Fibroblast of pulmonary artery (primary cell): ENCODE measurements at places on chromosomes 5 and 9.

GRCh38 chr5:130138406-130139045 lies 234.3 kb downstream of the CHSY3 start:
- DNase-seq = peak; percentile 44

DNA sequence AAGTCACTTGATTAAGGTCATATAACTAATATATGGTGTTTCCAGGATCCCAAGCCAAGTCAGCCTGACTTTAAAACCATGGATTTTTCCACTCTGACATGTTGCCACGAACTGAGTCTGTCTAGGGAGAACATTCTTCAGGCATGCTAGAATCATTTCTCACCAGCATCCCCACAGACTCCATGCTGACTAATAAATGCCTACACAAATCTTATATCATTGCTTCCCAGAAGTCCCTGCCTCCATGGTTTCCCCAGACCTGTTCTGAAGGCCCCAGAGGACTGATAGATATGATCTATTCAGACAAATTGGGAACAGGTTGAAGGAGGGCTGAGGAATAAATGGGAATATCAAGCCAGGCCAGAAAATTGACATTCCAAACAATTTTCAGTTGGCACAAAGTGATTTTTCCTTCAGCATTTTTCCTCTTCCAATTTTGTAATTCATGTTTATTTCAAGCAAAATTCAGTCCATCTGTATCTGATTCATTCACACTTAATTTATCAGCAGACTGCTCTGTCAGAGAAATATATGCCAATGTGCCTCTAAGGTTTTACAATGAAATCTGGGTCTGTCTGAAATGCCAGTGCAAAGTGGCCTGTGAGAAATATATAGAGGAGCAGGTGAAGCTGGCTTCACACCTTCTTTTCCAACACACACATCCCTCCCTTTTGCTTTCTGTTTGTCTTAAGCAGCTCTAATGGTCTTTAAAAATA lies 413.6 kb upstream of the TNC start:
- DNase-seq = peak; percentile 27

DNA sequence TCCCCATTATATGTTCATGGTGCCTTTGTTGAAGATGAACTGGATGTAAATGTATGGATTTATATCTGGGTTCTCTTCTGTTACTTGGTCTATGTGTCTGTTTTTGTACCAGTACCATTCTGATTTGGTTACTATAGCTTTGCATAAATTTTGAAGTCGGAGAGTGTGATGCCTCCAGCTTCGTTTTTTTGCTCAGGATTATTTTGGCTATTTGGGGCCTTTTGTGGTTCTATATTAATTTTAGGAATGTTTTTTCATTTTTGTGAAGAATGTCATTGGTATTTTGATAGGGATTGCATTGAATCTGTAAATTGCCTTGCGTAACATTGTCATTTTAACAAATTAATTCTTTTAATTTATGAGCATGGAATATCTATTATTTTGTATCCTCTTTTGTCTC lies 36.6 kb upstream of the ZNF366 start:
- peak; percentile 17 for DNase-seq

GRCh38 chr5:2747363-2748162 lies 3.9 kb downstream of the IRX2 start:
- no peak for DNase-seq

- DNase-seq = no peak
Observed at GRCh38 chr5:36058776-36059175, 7.9 kb downstream of the UGT3A2 start.

GRCh38 chr9:76905791-76906646 lies at the start of gene PRUNE2:
PRUNE2 (minus strand) TSS chr9:76906114; CDS start chr9:76905963, 151 bp downstream.
- peak; percentile 85 for DNase-seq

- no peak for DNase-seq
Observed at GRCh38 chr9:35757226-35757891, 3.3 kb upstream of the MSMP start.

- no peak for DNase-seq
Observed at GRCh38 chr5:95057615-95058014, 227.3 kb downstream of the MCTP1 start.

- no peak for DNase-seq
Observed at GRCh38 chr5:158811350-158811749, 288.4 kb downstream of the EBF1 start.

DNA sequence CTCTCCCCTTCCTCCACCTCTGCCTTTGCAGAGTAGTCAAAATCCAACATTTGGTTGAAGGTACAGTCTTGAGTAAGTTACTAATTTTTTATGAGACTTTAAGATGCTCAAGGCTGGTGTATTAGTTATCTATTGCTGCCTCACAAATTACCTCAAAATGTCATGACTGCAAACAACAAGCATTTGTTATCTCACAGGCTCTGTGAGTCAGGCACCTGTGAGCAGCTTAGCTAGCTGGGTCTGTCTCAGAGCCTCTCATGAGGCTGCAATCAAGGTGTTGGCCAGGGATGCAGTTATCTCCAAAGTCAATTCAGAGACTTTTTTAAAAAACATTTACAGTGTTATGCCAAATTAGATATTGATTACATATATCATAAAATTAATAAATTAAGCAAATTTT lies 371.3 kb upstream of the RGMB start:
- no peak for DNase-seq

GRCh38 chr9:130118841-130119518 lies 53.2 kb upstream of the NCS1 start:
- no peak for DNase-seq

GRCh38 chr5:80937584-80938356 lies 22.4 kb upstream of the RASGRF2 start:
- DNase-seq = no peak

- DNase-seq = peak; percentile 39
Observed at GRCh38 chr9:97075289-97075985, 36.5 kb upstream of the CTSV start.

DNA sequence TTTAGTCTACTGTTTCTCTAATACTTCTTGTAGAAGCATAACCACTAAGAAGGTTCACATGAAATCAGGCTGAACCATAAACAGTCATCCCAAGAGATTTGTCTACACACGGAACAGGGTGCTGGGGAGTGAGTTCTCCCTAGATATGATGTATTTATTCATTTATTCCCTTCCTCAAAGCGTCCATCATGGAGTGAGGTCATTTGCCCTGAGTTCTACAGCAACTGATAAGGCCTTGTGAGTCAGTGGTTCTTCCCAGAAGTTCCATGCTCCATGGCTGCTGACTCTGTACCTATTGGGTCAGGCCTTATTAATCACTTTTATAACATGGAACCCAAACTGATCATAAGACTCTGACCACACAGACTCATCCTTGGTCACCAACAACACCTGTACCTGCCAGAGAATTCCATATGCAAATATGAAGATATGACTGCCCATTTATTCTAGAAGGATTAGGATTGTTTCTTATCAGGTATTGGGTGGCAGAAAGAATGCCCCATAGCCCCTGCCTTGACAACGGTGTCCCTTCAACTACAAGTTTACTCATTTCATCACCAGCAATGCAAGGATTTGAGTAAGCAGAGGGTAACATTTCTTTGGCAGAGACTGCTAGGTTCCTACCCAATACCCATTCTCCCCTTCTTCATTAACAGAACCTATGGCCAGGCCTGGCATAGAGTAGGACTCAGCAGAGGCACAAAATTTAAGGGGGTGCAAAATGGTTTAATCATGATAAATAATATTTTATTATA lies 118.1 kb downstream of the LHFPL2 start:
- peak; percentile 96 for DNase-seq

DNA sequence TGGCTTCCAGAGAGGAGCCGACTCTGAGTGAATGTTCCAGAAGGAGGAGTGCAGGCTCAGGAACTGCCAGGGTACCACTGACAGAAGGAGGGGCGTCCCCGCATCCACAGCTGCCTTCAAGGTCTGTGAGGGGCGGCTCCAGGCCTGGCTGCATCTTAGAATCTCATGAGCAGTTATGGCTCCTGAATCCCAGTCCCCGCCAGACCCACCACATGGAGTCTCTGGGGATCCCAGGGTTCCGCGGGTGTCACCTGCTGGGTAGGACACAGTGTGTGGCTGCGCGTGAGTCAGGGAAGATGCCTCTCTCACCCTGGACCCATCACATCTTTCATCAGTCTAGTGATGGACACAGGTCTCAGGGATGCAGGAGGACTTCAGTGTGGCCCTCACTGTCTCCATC lies 79.2 kb downstream of the COL5A1 start:
- no peak for DNase-seq

DNA sequence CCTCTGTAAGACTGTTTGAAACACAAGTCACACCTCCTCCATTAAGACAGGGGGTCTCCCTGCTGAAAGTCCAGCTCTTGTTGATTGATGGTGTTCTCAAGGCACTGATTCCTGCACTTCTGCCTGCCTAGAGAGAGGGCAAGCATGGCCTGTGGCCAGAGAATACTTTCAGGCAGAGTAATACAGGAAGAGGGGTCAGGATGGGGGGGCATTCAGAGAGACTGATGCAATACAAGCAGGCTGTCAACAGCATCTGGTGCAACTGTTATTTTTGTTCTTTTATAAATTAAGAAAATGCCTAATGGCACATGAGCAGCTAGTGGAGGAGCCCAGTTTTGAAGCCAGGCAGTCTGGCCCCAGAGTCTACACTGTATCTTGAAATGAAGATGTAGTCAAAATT lies 302.2 kb downstream of the DIRAS2 start:
- peak; percentile 86 for DNase-seq

DNA sequence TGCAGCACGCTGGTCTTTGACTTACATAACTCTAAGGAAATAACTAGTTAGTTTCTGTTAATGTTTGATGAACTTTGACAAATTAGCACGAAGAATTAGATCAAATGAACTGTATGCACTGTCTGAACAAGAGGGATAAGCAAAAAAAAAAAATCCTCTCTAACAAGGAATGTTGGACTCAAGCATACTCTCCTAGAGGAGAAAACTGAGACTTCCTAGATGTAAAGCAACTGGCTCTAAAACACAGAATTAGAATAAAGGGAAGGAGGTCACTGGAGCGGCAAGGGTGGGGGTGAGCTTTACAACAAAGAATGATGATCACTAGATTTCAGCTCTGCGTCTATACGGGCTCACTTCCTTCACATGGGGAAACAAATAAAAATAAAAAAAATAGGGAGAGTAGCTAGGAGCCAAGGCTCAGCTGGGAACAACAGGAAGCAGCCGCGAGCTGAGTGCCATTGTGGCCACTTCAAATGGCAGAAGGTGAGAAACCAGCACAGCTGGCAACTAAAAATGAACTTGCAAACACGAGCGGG lies 48.7 kb upstream of the CEMIP2 start:
- no peak for DNase-seq

- DNase-seq = no peak
Observed at GRCh38 chr5:131541071-131541470, 94.0 kb downstream of the RAPGEF6 start.

GRCh38 chr9:120619751-120620655 lies 40.0 kb upstream of the CDK5RAP2 start:
- peak; percentile 85 for DNase-seq

GRCh38 chr9:88681434-88681833 lies 146.5 kb downstream of the NXNL2 start:
- no peak for DNase-seq

GRCh38 chr5:135005076-135005475 lies 29.0 kb downstream of the PITX1 start:
- DNase-seq = no peak

- no peak for DNase-seq
Observed at GRCh38 chr5:81213070-81213469, 20.1 kb upstream of the CKMT2 start.

DNA sequence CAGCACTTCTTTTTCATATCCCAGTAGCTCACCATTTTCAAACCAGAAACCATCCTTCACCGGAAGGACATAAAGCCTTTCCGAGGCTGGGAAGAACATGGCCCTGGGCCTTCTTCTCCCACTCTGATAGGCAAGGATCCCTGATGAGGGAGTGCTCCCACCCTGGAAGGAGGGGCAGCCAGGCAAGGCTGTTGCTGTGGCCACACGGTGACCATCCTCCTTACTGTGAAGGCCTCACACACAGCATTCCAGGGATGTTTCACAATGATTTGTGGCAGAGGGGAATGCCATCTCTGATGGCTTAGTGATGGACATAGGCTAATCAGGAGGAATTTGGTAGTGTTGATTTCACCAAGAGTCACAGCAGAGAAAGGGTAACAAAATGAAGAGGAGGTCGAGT lies 130.7 kb downstream of the ADAMTS12 start:
- peak; percentile 40 for DNase-seq

DNA sequence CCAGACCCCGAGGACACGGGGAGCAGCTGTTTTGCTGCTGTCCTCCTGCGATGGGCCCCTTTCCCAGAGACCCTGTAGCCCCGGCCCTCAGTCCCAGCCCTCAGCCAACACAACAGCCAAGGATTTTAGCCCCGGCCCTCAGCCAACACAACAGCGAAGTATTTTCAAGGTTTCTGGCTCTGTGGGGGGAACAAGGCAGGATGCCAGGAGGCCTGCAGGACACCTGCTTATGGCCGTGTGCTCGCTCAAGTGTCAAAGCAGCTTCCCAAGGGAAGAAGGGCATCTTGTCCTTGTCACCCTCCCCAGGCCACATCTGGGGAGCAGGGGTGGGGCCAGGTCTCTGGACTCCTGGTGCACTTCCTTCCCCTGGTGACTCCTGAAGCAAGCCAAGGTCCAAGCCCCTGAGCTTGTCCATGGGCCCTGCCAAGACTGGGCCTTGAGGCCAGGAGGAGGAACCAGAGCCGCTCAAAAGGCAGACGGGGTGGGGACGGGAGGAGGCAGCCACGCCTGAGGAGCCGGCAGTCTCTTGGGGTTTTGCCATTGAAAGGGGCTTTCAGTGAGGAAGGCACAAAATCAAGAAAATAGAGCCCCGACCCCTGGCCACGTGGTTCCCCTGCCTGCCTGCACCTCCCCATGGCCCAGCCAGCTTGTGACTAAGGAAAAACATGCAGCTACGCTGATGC lies 10.8 kb downstream of the KCNT1 start:
- DNase-seq = no peak

DNA sequence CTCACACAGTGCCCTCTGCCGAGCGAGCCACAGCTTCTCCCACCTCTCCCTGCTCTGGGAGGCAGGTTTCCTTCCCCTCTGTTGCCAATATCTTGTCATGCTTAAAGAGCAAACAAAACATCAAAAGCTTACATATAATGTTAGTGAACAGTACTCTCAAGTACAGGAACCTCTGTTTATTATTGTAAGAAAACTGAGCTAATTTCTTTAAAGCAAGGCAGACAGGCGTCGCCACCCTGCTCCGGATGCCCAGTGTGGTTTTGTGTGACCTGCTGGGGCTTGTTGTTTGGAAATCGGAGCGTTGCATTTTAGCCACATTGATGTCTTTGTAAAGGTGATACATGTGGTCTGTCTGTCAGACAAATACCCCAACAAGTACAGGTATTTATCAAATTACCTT lies 401.4 kb upstream of the IRX1 start:
- no peak for DNase-seq

DNA sequence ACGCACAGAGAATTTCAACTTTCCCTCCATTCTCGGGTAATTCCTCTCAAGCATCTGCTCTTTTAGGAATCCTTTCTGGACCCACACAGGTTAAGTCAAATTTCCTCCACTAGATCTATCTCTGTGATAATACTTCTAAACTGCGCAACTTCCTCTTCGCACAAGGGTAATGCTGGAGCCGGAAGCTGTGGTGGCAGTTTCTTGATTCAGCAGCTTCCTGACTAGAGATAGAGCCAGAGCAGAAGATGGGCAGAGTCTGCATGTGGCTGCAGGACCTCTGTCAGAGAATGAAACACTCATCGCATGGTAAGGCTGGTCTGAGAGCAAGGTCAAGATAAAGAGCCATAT lies 11.1 kb upstream of the CDC42SE2 start:
- DNase-seq = no peak

GRCh38 chr9:120725907-120726306 lies 11.6 kb upstream of the MEGF9 start:
- no peak for DNase-seq

- peak; percentile 23 for DNase-seq
Observed at GRCh38 chr9:121107029-121107428, 32.3 kb downstream of the CNTRL start.
